ENCODE measurements at places on chromosomes 4 and X.

DNA sequence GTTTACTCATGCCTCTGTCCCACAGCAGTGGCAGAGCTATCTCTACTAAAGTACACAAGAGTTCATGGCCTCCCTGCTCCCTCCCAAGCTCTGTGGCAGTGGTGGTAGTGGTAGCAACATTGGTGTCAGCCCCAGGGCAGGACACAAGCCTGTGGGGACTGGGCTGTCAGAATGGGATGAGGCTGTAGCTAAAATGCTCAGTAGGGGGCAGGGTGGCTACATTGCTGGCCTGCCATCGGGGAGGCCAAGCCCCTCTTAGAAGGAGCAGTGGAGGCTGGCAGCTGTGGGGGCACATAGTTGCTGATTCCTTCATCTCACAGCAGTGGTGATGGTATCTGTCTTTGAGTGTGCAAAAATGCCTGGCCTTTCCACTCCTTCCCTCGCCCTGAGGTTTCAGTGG lies 461.7 kb downstream of the PCDH18 start:
- no peak for DNase-seq

GRCh38 chr4:126937342-126937741 lies 695.4 kb upstream of the INTU start:
- DNase-seq, result no peak

- DNase-seq, result no peak
Measured at GRCh38 chrX:77640702-77641101, 145.3 kb downstream of the ATRX start.

DNA sequence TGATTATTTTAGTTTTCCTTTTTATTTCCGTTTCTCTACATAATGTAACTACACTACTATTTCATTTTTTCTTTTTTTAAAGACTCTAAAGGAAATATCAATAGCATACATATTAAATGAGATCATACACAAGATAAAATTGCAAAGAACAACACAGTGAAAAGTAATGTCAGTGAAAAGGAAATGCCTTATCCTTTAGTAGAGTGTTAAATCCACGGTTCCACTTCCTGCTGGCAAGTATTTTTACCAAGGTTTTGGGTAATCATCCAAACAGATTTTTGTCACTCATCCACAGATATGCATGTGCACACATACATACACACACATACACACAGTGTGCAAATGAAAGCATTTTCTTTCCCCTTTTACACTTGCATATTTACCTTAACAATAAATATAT lies 548.9 kb downstream of the PPP4R3C start:
- DNase-seq, result no peak

DNA sequence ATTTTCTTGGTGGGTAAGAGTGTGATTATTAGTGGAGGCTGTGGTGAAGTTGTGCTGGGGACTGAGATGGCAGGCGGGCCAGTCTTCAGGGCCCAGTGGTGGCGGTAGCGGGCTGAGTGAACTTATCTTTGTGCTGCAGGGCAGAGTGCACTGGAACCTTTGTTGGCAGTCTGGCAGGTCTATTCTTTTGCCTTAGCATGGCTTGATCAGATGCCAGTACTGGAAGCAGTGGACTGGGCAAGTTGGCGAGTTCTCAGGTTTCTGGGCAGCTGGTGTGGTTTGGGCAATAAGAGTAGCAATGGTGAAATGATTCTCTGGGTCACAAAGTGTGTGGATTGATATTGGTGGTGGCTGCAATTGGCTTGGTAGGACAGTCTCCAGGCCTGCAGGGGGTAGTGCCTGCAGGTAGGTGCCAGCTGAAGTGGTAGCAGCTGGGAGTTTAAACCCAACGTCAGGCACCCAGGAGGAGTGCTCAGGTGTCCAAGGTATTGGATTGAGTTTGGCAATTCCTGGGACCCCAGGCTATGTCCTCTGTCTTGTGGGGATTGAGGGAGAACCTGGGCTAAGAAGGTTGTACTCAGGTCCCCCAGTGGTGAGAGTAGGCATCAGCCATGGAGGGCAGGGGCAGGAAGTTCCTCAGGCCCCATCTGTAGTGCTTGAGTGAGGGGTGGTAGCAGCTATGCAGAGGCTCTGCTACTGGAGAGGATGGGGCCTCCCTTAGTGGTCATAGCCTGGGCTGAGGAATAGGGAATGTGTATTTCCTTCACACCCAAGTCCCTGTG lies 34.9 kb upstream of the SLC25A14 start:
- DNase-seq, result no peak

GRCh38 chr4:140004549-140004895 lies 149.5 kb downstream of the MAML3 start:
- DNase-seq, result peak; percentile 74

GRCh38 chrX:100600758-100601157 lies 16.0 kb downstream of the TNMD start:
- no peak for DNase-seq

DNA sequence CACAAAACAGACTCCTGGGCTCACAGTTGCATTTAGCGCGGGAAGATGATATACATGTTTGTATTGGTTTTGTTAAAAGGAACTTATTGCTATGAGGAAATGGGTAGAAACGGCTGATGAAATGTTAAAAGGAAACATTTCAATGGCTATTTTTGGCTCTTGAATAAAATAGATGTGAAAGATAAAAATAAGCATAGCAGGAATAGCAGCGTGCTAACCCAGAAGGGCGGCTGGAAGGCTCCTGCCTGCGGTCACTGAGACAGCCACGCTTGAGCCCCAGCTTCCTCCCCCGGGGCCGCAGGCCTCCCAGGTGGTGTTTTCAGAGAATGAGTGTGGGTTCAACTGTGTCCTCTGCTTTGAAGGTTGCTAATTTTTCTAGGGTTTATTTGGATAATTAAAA lies 35.0 kb upstream of the CLCN4 start:
- DNase-seq, result no peak

Data from neuronal stem cell (in vitro differentiated cells).